Activated T-helper 1 cell treated with anti-CD3 and anti-CD28 coated beads, Interleukin-12 subunit alpha, Interleukin-12 subunit beta, Interleukin-2, Interleukin-4 antibody, amounts not matched to agents 30 ng/mL and 10 ng/mL and 1 ng/mL, durations not matched to agents 14 hours and 24 hours and 36 hours (primary cell): ENCODE measurements at places on chromosomes 2 and 18. TPM values are rescaled to one million over a fixed set of nuclear protein-coding genes. Genes with fewer than 3 reads are reported as not detected.

The SKOR2 gene
- total RNA-seq = not detected in 2 replicates

The MDH1B gene
- 0.20 and 0.36 TPM in 2 replicates for total RNA-seq

The HPCAL1 gene
- 59.6 and 62.4 TPM in 2 replicates for total RNA-seq

The LHCGR gene
- total RNA-seq = not detected in 2 replicates

The CDH2 gene
- total RNA-seq = 0.10 and 0.16 TPM in 2 replicates

The LYG2 gene
- total RNA-seq = not detected in 2 replicates

The TRABD2A gene
- 62.1 and 62.2 TPM in 2 replicates for total RNA-seq

The ABCG8 gene
- 0.13 TPM in 1 of 2 replicates, not detected in the other for total RNA-seq

The HRH4 gene
- total RNA-seq = 1.7 and 1.9 TPM in 2 replicates

The MOGAT1 gene
- not detected in 2 replicates for total RNA-seq

The DNAH7 gene
- total RNA-seq = not detected in 2 replicates

The SLC4A5 gene
- 0.47 and 0.71 TPM in 2 replicates for total RNA-seq

The SNX17 gene
- total RNA-seq = 134 and 137 TPM in 2 replicates

The REEP1 gene
- 0.26 and 0.81 TPM in 2 replicates for total RNA-seq

The DTYMK gene
- 102 and 106 TPM in 2 replicates for total RNA-seq

The CCBE1 gene
- total RNA-seq = 0.02 TPM in 1 of 2 replicates, not detected in the other

The LOXHD1 gene
- not detected in 2 replicates for total RNA-seq

The CBLN2 gene
- total RNA-seq = not detected in 2 replicates

The SCN3A gene
- total RNA-seq = not detected in 2 replicates

The CPLX4 gene
- not detected in 2 replicates for total RNA-seq

The HAAO gene
- 0.37 and 0.86 TPM in 2 replicates for total RNA-seq

The SOCS6 gene
- total RNA-seq = 3.7 and 3.9 TPM in 2 replicates

The GPBAR1 gene
- total RNA-seq = 0.54 and 0.78 TPM in 2 replicates

The CYP27C1 gene
- not detected in 2 replicates for total RNA-seq

The GAL3ST2 gene
- total RNA-seq = 0.51 and 0.60 TPM in 2 replicates

The DTNB gene
- total RNA-seq = 28.8 and 28.9 TPM in 2 replicates

The SERPINB3 gene
- not detected in 2 replicates for total RNA-seq

The LYPD6B gene
- not detected in 2 replicates for total RNA-seq

The EVA1A gene
- total RNA-seq = not detected in 2 replicates

The IL1F10 gene
- total RNA-seq = not detected in 2 replicates

The OTOF gene
- 5.9 and 6.9 TPM in 2 replicates for total RNA-seq
